ENCODE measurements at places on chromosomes 4 and X.

- DNase-seq, result no peak
Measured at GRCh38 chr4:153074936-153075630, 129.2 kb upstream of the TRIM2 start.

DNA sequence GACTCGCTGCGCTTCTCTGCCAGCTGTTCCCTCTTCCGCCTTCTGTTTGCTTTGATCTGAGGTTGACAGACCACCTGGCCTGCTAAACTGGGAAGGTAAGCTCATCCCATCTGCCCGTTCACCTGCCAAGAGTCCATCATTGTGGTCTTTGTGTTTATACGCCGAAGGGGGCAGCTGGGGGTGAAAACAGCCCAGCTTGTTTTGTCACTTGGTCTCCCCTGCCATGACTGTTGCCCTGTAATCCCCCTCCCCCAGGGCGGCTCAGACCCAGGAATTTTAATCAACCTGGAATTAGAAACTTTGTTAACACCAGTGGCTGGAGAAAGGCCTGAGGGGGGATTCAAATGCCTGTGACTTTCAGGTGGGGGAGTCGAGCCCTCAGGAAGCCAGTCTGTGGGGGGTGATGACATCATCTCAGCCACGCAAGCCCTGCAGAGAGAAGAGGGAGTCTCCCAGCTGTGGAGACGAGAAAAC lies 333.3 kb downstream of the BCOR start:
- no peak for DNase-seq

- DNase-seq, result no peak
Measured at GRCh38 chrX:105349476-105349875, 129.0 kb upstream of the TEX13A start.

- peak; percentile 44 for DNase-seq
Measured at GRCh38 chr4:122469457-122469856, 12.9 kb upstream of the IL2 start.

GRCh38 chr4:159369256-159369655 lies 266.4 kb downstream of the RAPGEF2 start:
- no peak for DNase-seq

DNA sequence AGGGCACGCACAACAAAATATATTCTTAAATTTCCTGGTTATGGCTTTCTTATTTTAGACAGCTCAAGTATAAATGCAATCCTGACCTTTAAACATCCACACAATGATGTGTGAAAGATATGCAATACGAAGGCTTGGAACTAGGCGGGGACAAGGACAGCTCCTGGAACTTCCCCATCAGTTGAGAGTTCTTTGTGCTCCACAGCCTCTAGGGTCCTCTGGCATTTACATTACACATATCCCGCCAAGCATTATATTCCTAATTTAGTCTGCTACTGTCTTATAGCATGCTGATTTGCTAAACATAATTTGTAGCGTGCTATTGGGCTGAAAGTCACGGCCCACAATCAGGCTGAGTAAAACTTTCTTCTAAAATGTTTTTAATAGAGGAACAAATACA lies 74.4 kb downstream of the FTHL17 start:
- DNase-seq, result no peak

DNA sequence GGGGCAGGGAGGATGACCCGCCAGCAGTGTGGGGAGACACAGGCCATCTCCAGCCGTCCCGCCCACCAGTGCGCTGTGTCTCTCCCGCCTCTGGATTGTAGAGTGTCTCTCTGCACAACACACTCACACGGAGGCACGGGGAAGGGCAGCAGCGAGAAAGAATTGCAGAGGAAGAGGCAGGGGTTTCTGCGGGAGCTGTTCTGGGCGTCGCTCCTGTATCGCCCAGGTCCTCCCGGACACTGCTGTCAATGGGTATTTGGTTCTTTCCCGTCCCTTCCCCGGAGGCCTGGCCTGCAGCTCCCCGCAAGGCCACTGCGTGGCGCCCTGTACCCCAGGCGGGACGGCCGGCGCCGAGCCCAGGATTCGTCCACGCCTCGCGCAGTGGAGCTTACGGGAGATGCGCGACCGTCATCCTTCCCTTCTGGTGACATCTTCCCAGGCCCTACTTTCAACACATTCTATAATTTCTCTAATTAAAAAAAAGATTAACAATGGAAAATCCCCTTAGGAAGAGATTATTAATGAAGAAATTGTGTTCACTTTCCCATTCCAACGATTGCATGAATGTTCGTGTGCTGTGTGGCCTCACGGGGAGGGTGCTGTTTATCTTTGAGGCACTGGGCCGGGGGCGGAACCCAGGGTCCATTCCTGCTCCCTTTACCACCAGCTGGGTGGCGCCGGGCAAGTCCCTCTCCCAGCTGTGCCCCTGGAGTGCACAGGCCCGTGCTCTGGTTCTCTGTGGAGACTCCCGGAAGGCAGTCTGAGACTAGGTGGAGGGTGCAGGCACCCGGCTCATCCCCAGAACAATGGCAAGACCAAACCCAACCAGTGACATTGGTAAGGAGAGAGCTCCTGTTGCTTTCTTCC lies 95.7 kb downstream of the CPZ start:
- no peak for DNase-seq

DNA sequence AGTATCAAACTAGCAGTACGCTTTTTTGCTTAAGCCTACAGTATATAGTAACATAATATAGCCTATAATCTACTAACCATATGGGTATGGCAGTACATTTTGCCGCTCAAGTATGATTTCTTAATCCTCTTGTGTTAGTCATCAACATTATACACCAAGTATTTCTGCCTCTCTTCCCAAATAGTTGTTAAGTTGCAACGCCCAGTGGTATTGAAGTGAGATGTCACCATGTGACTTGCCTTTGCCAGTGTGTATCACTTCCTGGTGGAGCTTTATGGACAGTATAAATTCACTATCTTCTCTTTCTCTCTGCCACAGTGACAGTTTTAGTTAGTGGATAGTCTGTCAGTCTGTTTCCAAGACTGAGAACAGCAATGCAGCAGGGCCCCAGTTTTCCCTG lies 535.5 kb downstream of the PDHA2 start:
- peak; percentile 11 for DNase-seq

DNA sequence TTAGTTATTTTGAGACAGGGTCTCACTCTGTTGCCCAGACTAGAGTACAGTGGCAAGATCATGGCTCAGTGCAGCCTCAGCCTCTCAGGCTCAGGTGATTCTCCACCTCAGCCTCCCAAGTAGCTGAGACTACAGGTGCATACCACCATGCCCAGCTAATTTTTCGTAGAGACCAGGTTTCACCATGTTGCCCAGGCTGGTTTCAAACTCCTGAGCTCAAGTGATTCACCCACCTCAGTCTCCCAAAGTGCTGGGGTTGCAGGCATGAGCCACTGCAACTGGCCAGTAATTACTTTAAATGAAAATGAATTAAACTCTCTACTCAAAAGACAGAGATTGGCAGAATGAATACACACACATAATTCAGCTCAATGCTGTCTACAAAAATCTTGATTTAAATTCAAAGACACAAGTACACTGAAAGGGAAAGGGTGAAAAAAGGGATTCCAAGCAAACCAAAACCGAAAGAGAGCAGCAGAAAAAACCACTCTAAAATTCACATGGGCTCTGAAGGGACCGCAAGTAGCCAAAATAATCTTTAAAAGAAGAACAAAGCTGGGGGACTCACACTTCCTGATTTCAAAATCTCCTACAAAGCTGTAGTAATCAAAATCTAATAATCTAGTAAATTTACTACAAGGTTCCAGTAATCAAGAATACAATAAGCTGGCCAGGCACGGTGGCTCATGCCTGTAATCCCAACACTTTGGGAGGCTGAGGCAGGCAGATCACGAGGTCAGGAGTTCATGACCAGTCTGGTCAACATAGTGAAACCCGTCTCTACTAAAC lies 11.8 kb upstream of the SPON2 start:
- peak; percentile 91 for DNase-seq

DNA sequence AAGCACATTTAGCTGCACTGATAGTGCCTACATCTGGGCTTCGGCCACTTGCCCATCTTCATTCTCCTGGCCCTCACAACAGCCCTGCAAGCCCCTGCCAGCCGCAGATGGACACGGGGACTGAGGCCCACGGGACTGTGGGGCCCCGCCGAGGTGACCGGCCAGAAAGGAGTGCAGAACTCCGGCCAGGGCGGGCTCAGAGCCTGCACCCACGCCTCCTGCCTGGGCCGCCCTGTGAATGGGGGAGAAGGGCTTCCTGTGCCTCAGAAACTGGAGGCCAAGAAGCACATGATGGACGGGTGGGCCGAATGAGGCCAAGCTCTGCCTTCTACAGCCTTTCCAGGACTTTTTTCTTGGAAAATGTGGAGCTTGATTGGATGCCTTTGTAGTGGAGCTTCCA lies 35.7 kb upstream of the HGFAC start:
- no peak for DNase-seq

DNA sequence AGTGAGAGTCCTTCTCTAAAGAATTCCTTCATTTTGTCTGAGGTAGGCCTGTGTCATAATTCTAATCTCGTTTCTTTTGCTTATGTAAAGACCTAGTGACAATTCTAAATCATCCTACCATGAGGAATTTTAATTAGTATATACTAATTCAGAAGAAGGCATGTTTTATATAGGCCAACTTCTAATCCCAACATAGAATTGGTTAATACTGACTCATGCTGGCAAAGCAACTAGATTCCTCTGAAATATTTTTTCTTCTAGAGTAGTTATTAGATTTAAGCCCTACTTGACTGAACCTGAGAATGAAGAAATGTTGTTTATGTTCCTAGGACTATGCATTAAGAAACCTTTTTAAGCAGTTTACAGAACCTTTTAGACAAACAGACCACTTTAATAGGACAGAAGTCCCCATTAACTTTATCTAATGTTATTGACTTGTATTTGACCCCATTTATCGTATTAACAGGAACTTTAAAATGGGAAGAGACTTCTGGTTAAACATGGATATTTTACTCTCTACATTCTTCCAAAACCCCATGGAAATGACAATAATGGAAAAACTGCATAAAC lies 56.1 kb upstream of the EIF1AX start:
- DNase-seq, result no peak

DNA sequence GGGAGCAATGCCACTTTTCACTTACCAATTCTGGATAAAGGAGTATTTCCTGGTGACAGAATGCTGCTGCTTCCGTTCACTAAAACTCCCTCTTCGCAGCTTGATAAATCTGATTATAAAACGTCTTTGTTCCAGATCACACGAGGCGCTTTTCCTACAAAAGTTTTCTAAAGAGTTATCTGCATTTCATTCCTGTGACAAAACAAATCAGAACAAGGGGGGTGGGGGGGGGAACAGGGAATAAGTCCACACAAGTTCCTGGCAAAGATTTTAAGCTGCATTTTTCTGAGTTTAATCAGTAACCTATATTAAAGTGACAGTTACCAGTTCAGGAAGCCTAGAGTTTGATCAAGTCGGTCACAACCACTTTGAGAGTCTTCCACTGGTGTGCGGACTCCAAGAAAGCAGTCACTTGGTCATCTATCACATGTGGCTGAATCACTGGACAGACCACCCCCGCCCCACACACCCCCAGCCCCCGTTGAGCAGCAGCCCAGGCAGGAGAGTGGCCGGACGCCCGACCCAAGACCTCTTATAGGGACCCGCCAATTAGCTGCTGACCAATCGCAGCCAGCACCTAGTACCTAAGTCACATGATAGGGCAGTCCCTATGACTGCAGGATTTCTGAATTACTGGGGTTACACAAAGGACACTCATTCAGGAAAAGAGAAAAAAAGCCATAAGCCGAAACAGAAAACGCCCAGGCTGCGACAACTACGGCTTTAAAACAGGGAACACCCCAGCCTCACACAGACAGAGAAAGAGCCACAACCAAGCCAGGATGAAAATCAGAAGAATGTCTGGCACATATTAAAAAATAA lies 569.3 kb upstream of the DIPK2B start:
- peak; percentile 92 for DNase-seq

DNA sequence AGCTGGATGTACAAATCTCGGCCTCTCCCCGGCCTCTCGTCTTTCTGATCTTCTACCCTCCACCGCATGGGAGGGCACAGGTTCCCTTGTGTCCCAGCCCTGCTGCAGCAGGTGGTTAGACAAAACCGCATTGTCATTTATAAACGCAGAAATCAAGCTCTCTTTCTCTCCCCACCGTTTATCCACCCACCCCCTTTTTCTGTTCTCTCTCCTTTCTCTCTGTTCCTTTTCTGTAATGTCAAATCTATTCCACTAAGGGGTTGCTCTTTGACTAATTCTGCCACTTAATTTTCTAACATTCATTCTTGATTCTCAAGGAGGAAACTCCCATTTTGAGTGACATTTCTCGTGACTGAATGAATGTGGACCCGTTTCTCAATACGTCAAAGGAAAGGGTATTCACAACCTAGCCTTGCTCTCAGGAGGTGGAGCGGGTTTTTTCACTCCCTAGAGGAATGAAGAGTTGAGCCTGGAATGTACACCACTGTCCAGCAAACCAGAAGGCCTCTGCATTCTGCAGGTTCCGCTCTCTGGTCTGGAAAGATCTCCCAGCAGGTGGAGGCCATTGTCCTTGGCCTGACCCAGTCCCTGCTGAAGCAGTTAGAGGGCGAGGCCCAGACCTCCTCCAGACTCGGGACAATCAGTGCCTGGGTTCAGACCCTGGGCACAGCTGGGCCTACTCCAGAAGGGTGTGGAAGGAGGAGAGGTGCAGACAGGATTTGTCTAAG lies 70.9 kb upstream of the ENPP6 start:
- DNase-seq, result no peak

DNA sequence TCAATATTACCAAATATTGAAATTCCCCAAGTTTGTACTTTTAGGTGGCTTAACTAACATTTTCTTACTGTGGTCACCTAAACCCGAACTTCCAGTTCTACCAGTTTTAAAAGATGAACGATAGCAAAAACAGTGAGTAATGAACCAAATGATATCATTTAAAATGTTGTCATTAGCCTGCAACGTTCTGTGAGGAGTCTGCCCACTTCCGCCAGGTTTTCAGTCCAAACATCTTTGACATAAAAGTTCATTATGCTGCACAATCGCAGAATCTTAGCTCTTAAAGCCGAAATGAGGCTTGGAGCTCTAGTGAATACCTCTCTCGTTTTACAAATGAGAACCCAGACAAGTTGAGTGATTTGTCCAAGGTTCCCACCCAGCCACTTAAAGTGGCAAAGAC lies 762 bp downstream of the PIGA start:
- no peak for DNase-seq

- no peak for DNase-seq
Measured at GRCh38 chrX:79477691-79478090, 110.6 kb upstream of the ITM2A start.

GRCh38 chrX:19720236-19720635 lies 167.2 kb downstream of the SH3KBP1 start:
- no peak for DNase-seq

Data from MV-4-11 (cell line).